Hematopoietic multipotent progenitor cell (in vitro differentiated cells): ENCODE measurements at places on chromosomes 6 and 20.

DNA sequence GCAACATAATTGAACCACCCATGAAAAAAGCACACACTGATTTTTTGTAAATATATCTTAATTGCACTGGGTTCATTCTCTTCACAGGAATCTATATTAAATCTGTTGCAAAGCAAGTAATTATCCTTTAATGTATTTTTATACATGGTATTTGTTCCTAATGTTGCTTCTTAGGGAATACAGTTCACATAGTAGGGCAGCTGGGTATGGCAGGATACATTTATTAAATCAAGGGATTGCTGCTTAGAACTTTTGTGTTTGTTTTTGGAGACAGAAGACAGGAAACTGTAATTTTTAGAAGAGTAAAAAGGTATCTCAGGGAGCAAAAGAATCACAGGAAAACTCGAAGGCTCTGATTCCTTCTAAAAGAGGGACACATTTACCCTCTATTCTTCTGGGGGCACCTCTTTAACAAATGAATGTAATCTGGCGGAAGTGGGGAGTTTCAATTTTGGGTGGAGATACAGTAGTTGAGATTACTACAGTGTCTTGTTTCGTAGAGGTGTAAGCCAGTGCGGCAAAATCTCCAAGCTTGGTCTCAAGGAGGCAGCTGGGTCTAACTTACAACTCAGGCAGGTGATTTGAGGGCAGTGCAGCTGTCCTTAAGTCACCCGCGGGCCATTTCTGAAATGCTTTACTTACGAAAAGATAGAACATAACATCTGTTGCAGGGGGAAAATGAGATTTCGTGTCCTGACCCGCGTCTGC is 812 bp upstream of the SMIM13 start:
- DNase-seq, result no peak

- no peak for DNase-seq
Observed at GRCh38 chr6:36083446-36083845, 46.9 kb upstream of the MAPK13 start.

- no peak for DNase-seq
Observed at GRCh38 chr20:49909499-49910339, 5.6 kb downstream of the SPATA2 start.

- DNase-seq, result peak; percentile 52
Observed at GRCh38 chr6:155177363-155177961, 86.4 kb upstream of the CLDN20 start.

GRCh38 chr6:32845384-32845884 is 1.6 kb upstream of the PSMB8 start:
- DNase-seq, result no peak

DNA sequence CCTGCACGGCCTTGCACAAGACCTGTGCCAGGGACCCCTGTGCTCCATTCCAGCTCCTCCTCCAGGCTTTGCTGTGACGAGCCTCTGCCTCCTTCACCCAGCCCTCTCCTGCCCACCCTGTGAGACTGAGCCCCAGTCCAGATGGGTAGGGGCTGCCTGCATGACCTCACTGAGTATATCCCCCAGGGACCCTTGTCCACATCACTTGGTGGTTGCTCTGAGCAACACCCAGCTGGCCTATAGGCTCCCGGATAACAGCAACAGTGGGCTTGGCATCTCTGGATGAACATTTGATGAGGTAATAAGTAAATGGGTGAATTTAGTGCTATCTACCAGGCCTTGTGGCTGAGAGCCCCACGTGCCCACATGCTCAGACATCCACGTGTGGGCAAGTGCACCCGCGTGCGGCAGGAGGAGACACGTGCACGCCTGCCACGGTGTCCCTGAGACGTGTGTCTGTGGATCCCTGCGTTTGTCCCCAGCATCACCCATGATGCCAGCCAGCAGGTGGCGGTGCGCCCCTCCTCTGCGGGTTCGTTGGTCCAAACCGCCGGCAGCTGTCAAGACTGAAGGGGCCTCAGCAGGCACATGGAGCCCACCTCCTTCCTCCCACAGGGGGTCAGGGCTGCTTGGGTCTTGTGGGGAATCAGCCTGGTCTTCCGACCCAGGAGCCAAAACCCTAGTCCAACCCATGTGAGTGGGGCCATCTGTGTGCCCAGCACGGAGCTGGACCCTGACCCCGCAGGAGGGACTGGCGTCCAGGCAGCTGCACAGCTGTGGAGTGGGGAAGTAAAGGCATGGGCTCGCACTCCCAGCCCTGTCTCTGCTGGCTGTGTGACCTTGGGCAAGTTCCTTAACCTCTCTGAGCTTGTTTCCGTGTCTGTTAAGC is 45.9 kb downstream of the FGD2 start:
- peak; percentile 90 for DNase-seq

DNA sequence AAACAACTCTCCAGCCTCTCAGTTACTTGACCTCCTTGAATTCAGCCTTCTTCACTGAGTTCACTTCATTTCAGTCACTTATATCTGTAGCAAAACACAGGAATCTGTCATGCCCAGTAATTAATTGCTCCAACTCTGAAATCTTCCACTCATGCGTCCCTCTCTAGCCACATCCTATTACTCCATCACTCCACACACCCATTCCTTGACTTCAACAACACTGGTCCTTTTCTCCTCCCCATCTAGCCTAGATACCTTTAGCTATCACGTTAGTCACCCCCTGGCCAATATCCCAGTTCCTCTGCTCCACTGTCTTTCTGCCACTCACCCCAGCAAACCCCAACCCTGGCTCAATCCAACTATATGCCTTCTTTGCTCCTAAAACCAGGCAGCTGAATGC is 7.7 kb downstream of the ZHX3 start:
- DNase-seq, result no peak

- no peak for DNase-seq
Observed at GRCh38 chr6:109740787-109741186, 49.7 kb downstream of the FIG4 start.

- DNase-seq, result peak; percentile 71
Observed at GRCh38 chr6:29627755-29628418, 5.1 kb downstream of the GABBR1 start.

GRCh38 chr6:54491431-54491830 is 183.2 kb downstream of the TINAG start:
- DNase-seq, result no peak

- no peak for DNase-seq
Observed at GRCh38 chr6:159201336-159201735, 32.1 kb downstream of the FNDC1 start.
